ENCODE measurements at places on chromosomes 3 and 15. TPM values are rescaled to one million over a fixed set of nuclear protein-coding genes. Genes with fewer than 3 reads are reported as not detected.

DNA sequence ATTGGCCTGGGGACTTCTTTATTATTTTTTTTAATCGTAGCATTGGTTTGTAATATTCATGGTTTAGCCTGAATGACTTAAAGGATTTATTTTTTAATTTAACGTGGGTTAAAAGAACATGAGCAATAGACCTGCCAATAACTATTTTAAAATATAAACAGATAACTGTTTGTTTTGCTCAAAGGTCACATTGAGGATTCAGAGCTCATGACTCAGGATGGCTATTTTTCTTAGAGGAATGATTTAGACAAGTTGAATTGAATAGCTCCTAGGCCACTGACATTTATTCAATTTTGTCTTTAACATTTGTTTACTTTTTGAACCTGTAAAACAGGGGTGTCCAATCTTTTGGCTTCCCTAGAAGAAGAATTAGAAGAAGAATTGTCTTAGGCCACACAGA lies 68.5 kb downstream of the ITPR1 start:
- no peaks in the 10 kb centered on the region for H3K36me3 ChIP-seq
- no peak for DNase-seq
- no peaks in the 10 kb centered on the region for H3K27me3 ChIP-seq

DNA sequence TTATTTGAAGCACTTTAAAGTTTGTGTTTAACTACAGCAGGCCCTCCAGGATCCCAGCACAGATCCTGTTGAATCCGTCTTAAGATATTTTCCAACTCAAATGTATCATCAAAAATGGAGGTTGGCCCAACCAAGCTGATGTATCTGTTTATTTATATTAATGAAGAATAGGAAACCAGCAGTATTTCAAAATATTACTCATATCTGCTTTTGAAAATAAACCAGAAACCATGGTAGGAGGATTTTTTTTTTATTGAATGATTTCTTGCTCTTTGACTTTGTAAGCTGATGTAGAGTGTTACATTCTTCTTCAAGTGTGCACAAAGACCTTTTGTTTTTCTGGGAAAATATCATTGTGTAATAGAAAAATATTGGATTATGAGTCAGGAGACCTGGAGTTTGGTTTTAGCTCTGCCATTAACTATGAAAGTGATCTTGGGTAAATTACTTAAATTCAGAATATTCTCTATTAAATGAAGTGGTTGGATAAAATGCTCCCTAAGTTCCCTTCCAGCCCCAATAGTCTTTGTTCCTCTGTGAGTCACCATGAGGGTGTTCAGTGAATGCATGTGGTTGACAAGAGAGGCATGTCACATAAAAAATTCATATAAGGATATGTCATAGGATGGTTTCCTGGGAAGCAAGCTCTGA lies 221.3 kb upstream of the GAP43 start:
- no peaks in the 10 kb centered on the region for H3K4me1 ChIP-seq
- H3K27ac ChIP-seq, result no peak overlapping the region
- H3K36me3 ChIP-seq, result no peaks in the 10 kb centered on the region
- H3K4me3 ChIP-seq, result no peak overlapping the region

GRCh38 chr3:129595544-129596193 lies 10.8 kb downstream of the PLXND1 start:
- no peaks in the 10 kb centered on the region for H3K36me3 ChIP-seq
- H3K4me3 ChIP-seq, result no peak overlapping the region
- no peak for DNase-seq

DNA sequence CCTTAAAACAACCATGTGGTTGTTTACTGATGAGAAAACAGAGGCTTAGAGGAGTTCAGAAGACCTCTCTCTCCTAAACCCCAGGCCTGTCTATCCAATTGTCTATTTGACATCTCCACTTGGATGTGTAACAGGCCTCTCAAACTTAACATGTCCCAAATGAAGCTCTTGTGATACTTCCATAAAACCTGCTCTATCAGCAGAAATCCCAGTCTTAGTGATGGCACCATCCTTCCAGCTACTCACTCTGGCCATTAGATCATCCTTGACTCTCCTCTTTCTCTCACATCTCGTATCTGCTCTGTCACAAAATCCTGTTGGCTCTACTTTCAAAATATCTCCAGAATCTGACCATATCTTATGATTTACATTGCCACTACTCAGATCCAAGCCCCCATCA lies 28.8 kb downstream of the EHHADH start:
- DNase-seq, result no peak
- no peak overlapping the region for H3K27ac ChIP-seq
- no peaks in the 10 kb centered on the region for H3K27me3 ChIP-seq
- H3K36me3 ChIP-seq, result no peaks in the 10 kb centered on the region
- H3K4me3 ChIP-seq, result no peak overlapping the region
- no peaks in the 10 kb centered on the region for H3K4me1 ChIP-seq

DNA sequence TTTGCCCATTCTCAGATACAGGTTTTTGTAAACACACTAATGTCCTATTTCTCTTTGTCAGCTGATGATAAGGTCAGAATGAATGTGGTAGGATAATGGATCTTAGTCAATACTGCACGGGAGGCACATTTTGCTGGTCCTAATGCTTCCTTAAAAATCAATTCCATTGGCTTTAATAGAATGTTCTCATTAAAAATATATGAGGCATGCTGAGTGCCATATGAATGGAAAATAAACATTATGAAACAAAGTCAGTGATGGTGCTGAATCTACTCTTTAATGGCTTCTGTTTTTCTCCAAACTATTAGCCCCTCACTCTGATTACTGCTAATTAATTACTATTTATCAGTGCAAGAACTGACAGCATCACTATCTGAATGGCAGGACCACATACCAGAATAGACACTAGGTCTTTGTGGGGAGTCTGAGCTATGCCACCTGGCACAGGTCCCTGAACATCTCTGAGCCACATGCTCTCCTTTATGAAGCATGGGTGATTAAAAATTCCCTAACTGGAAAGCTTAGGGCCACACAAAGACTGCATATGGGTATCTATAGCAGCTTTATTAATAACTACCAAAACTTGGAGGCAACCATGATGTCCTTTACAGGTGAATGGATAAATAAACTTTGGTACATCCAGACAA lies 278.9 kb downstream of the MEX3B start:
- H3K27ac ChIP-seq, result no peak overlapping the region
- H3K27me3 ChIP-seq, result no peaks in the 10 kb centered on the region
- H3K4me1 ChIP-seq, result no peaks in the 10 kb centered on the region
- H3K36me3 ChIP-seq, result no peaks in the 10 kb centered on the region
- DNase-seq, result no peak

DNA sequence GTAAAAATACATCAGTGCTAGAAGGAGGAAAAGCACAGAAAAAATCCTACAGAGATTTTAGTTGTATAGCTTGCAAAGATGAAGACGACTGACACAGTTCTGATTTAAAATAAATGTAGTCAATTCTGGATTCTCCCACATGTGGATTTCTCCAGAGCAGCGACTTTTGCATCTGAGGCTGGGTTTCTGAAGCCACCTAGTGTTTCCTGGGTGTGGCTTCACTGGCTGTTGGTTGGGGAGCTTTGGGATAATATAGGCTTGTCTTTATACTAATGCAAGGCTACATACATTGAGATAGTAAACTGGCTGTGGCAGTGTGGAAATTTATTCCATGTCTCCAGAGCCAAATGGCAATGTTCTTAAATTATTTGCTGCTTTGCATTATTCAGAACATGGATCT lies 158.1 kb upstream of the FEZF2 start:
- no peaks in the 10 kb centered on the region for H3K4me1 ChIP-seq
- H3K4me3 ChIP-seq, result no peak overlapping the region
- no peaks in the 10 kb centered on the region for H3K27me3 ChIP-seq
- DNase-seq, result no peak

DNA sequence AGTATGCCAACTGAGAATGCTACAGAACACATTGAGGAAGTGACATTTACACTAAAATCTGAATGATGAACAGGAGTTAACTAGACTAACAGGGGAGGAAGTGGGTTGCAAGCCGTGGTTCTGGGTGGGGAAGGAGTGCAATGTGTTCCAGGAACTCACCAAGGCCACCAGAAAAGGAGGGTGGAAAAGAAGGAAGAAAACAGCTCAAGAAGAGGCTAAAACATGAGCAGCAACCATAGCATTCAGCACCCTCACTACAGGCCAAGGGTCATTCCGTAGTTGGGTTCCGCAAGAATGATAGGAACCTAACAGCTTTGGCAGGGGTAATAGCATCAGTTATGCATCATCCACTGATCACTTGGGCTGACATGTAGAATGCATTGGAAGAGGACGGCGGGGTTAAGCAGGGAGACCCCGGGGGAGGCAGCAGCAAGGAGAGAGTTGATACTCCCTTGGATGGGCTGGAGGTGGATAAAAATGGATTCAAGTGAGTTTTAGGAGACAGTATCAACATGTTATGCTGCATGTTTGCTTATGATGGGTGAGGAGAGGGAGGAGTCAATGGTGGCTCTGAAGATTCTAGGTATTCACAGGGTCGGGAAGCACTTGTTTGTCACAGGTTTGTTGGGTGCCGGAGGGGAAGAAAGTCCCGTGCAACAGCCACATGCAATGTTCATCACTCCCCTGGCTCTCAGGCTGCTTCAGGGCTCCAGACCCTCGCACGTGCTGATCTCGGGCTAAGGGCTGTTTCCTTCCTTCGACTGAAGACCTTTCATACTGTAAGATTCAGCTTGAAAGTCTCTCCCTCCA lies 53.2 kb downstream of the LIPC start:
- H3K27me3 ChIP-seq, result no peaks in the 10 kb centered on the region
- peaks cover 36% of the 10 kb centered on the region for H3K4me1 ChIP-seq
- H3K4me3 ChIP-seq, result no peak overlapping the region
- no peaks in the 10 kb centered on the region for H3K36me3 ChIP-seq
- DNase-seq, result peak; percentile 30

DNA sequence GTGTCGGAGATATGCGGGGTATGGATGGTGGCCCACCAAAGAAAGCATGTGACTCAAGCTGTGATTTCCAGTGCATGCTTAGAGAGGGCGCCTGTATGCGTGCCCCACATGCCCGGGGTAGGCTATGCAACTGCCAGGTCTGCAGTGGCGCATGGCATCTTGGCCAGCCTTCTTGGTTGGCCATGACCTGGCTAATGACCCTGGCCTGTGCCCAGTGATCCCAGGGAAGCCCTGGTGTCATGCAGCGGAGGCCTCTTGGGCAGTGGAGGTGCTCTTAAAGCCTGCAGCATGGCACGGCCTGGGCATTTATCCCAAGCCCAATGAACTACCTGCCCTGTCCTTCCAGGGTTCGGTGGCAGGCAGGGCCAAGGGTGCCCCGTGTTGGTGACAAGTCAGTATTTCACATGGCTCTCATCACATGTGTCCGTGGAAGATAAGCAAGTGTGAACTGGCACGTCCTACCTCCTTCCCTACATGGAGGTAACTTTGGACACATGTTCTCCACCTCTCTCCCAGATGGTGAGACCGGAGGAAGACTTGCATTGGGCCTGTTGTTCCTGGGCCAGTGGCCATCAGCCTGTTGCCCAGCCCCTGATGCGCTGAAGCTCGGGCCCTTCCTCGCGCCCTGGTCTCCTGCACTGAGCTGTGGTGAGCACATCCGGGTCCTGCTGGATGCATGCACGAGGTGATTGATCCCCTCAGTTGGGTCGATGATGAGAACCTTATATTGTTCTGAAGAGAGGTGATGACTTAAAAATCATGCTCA lies 192.0 kb downstream of the UBE3A start:
- no peak for DNase-seq
- no peaks in the 10 kb centered on the region for H3K4me1 ChIP-seq
- H3K27me3 ChIP-seq, result peaks cover 6% of the 10 kb centered on the region
- no peak overlapping the region for H3K4me3 ChIP-seq
- H3K36me3 ChIP-seq, result no peaks in the 10 kb centered on the region
- H3K27ac ChIP-seq, result no peak overlapping the region

- no peak overlapping the region for H3K4me3 ChIP-seq
- H3K27ac ChIP-seq, result no peak overlapping the region
- H3K36me3 ChIP-seq, result no peaks in the 10 kb centered on the region
Measured at GRCh38 chr3:23835802-23836201, 30.0 kb downstream of the UBE2E1 start.

DNA sequence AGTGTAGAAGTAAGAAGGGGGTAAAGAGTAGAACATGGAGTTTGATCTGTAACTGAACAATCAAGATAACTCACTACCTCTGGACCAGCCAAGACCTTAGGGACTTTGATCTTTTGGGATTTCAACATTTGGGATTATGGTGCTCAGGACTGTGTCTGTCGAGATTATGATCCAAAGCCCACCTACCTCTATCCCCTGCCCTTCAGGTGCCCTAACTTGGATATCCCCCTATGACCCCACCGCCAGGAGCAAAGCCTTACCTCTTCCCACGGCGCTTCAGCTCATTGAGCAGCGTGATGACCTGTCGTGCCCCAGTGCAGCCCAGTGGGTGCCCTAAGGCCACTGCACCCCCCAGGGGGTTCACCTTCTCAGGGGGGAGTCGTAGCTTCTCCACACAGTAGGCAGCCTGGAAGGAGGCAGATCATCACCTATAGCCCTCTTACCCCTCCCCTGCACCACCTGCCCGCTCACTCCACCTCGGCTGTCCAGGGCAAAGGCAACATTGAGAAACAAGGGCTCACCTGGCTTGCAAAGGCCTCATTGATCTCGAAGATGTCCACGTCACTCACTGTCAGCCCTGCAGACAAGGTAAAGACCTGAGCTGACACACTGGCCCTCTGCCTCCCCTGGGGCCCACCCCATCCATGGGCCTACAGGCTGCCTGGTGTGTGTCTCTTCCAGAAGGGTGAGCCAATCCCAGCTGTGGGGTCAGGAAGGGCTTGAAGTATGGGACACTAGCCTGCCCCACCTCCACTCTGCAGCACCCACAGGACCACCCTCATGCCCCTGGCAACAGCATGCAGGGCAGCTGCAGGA lies 11.4 kb downstream of the ACAA1 start:
- peaks cover 50% of the 10 kb centered on the region for H3K36me3 ChIP-seq
- no peak for DNase-seq
- H3K4me3 ChIP-seq, result no peak overlapping the region
- H3K27ac ChIP-seq, result no peak overlapping the region
- H3K27me3 ChIP-seq, result no peaks in the 10 kb centered on the region

- H3K4me1 ChIP-seq, result no peaks in the 10 kb centered on the region
Measured at GRCh38 chr3:29465836-29466235, 185.0 kb downstream of the RBMS3 start.

The CGNL1 gene
- total RNA-seq, result 0.16 TPM

The DGKG gene
- 0.10 TPM for total RNA-seq

The ZKSCAN7 gene
- 6.0 TPM for total RNA-seq

The H1-8 gene
- total RNA-seq, result not detected

The BLOC1S6 gene
- total RNA-seq, result 40.5 TPM

The HACD2 gene
- 18.2 TPM for total RNA-seq
